Vein endothelial cell (primary cell): ENCODE measurements at places on chromosomes 12 and 14. TPM values are rescaled to one million over a fixed set of nuclear protein-coding genes. Genes with fewer than 3 reads are reported as not detected.

The EIF4B gene
- total RNA-seq, result 1,037 and 1,409 TPM in 2 replicates

The CRACR2A gene
- 15.7 and 18.3 TPM in 2 replicates for total RNA-seq

The OR10AD1 gene
- total RNA-seq, result not detected in 2 replicates

The ANKRD33 gene
- 0.29 and 0.33 TPM in 2 replicates for total RNA-seq

The BBOF1 gene
- total RNA-seq, result 1.6 and 2.6 TPM in 2 replicates

The KRR1 gene
- 28.1 and 58.1 TPM in 2 replicates for total RNA-seq

The KCNJ8 gene
- total RNA-seq, result under 0.01 and 0.10 TPM in 2 replicates

The KLHL33 gene
- not detected in 2 replicates for total RNA-seq

The NPAS3 gene
- 0.10 and 0.33 TPM in 2 replicates for total RNA-seq

The HOXC13 gene
- total RNA-seq, result not detected in 2 replicates

The HELB gene
- 1.6 and 2.6 TPM in 2 replicates for total RNA-seq

The P2RX2 gene
- total RNA-seq, result not detected in 2 replicates

The GPRC5D gene
- total RNA-seq, result 0.38 TPM in 1 of 2 replicates, not detected in the other

The CIROP gene
- not detected in 2 replicates for total RNA-seq

The MSI1 gene
- not detected in 2 replicates for total RNA-seq

The GNS gene
- total RNA-seq, result 231 and 265 TPM in 2 replicates

The COX8C gene
- total RNA-seq, result not detected in 2 replicates

The A2M gene
- total RNA-seq, result 24.5 and 37.6 TPM in 2 replicates

The PRH2 gene
- 0.65 TPM in 1 of 2 replicates, not detected in the other for total RNA-seq

The CISTR gene
- not detected in 2 replicates for total RNA-seq

The TMEM229B gene
- under 0.01 TPM in 2 replicates for total RNA-seq

The ADAMTS20 gene
- total RNA-seq, result not detected in 2 replicates

The RITA1 gene
- total RNA-seq, result 24.8 and 25.5 TPM in 2 replicates

The CPM gene
- total RNA-seq, result 1.3 and 2.7 TPM in 2 replicates

The ZNF705A gene
- 0.10 TPM in 1 of 2 replicates, not detected in the other for total RNA-seq

The STYK1 gene
- total RNA-seq, result 12.3 and 14.7 TPM in 2 replicates

The TAS2R42 gene
- not detected in 2 replicates for total RNA-seq

The TECPR2 gene
- total RNA-seq, result 14.4 and 19.0 TPM in 2 replicates

The NDRG2 gene
- total RNA-seq, result 0.29 TPM in 1 of 2 replicates, not detected in the other

The TAS2R30 gene
- 5.6 and 6.5 TPM in 2 replicates for total RNA-seq

The GRIN2B gene
- total RNA-seq, result not detected in 2 replicates

The ASPG gene
- not detected in 2 replicates for total RNA-seq

The INSM2 gene
- total RNA-seq, result not detected in 2 replicates

The SRRM4 gene
- total RNA-seq, result not detected in 2 replicates

The TAS2R9 gene
- 0.19 TPM in 1 of 2 replicates, not detected in the other for total RNA-seq

The BDKRB2 gene
- total RNA-seq, result under 0.01 and 0.38 TPM in 2 replicates

The CD4 gene
- total RNA-seq, result not detected in 2 replicates

The C12orf56 gene
- not detected in 2 replicates for total RNA-seq
